AG04449 (cell line): ENCODE measurements at places on chromosomes 13 and 19.

DNA sequence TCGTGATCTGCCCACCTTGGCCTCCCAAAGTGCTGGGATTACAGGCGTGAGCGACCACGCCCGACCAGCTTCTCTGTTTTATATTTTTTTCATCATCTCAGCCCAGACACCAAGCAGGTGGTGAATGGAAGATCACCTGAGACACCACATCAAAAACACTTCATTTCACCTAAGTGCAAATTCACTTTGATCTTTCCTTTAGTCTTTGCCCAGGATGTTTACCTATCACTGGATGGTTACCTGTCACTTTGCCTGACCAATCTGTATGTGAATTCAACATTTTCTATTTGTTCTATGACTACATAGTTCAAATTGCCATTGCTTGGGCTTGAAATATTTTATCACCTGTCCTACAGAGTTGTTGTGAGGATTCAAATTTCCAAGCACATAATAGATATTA lies 65.7 kb downstream of the PAN3 start:
- no peak for DNase-seq

- no peak for DNase-seq
These were observed 2.0 kb downstream of the ZBTB7A start for GRCh38 chr19:4064496-4065260.

- no peak for DNase-seq
These were observed 9.7 kb upstream of the HSH2D start for GRCh38 chr19:16133818-16134217.

- DNase-seq = no peak
These were observed 375.0 kb downstream of the PCDH9 start for GRCh38 chr13:66855131-66855530.

- DNase-seq = no peak
These were observed 46.3 kb upstream of the ZNF730 start for GRCh38 chr19:23070353-23071146.

DNA sequence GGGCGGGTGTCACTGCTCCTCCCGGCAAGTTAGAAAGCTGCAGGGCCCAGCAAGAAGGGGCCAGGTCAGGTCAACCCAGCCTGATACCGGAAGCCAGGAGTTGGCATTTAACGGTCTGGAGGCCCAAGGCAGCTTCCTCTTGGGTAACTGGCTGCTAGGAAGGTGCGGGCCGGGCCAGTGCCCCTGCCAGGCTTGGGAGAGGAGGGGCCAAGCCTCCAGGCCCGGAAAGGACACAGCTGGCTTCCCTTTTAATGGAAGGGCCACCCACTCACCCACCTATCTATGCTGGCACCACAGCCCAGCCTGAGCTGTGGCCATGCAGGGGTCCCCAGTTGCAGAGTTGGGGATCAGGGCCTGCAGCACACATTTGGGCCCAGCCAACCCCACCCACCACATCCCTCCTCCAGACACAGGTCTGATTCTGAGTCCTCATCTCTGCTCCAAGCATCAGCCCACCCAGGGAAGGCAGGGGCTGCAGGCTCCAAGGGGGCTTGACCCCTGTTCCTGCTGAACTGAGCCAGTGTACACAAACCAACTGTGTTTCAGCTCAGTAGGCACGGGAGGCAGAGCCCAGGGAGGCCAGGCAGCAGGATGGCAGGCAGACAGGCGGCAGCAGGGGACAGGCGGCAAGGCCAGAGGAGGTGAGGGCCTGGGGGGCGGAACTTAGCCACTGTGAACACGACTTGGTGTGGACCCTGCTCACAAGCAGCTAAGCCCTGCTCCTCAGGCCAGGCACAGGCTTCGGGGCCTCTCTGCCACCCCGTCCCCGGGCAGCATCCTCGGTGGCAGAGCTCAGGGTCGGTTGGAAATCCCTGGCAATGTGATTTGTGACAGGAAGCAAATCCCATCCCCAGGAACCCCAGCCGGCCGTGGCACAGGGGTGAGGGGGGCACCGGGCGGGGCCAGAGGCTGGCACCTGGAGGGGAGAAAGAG lies 40.8 kb downstream of the ZSWIM4 start:
- DNase-seq = no peak

DNA sequence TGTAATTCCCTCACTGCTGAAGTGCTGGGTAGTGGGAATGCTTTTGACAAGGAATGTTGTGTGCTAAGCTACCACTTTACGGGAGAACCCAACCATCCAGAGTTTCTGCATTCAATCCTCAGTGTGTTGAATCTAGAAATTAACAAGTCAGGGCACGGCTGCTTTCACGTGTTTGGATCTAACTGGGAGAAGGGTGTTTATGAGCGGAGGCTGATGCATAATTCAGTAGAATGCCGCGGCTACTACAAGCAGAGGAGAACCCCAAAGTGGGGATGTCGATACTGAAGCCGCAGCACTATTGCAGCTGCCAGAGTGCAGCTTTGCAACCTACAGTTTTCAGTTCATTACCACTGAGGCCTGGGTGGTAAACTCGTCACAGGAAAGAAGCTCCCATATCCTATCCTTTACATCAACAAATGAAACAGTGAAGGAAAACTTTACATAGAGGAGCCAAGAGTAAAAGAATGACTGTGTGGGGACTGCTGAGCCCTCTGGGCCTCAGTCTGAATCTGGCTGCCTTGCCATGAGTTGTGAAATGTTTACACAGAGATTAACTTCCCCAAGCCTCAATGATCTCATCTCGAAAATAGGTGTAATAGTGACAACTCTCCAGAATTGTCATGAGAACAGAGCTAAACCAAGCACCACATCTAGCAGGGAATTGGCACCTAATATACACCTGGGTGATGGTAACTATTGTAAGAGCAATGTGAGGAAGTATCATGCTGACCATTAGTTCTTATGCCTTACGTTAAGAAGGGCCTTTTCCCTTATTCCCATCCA lies 531.7 kb downstream of the MYO16 start:
- no peak for DNase-seq

- DNase-seq = no peak
These were observed 82.2 kb downstream of the LACC1 start for GRCh38 chr13:43961909-43962308.

- no peak for DNase-seq
These were observed 23.4 kb upstream of the ZNF561 start for GRCh38 chr19:9644472-9644871.

DNA sequence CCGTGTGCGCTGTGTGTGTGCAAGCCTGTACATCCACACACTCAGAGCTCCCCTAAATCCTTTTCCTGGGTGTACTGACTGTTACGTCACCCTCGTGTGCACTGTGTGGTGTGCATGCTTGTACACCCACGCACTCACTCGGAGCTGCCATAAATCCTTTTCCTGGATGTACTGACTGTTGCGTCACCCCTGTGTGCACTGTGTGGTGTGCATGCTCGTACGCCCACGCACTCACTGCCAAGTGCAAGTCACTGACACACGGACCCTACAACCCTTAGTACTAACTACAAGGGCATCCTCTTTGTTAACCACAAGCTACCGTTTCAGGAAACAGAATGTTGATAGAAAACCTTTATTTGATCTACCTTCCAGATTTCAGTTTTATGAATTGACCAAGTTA lies 983.4 kb downstream of the EFNB2 start:
- DNase-seq = no peak

GRCh38 chr13:43942286-43942685 lies 62.6 kb downstream of the LACC1 start:
- DNase-seq = no peak

DNA sequence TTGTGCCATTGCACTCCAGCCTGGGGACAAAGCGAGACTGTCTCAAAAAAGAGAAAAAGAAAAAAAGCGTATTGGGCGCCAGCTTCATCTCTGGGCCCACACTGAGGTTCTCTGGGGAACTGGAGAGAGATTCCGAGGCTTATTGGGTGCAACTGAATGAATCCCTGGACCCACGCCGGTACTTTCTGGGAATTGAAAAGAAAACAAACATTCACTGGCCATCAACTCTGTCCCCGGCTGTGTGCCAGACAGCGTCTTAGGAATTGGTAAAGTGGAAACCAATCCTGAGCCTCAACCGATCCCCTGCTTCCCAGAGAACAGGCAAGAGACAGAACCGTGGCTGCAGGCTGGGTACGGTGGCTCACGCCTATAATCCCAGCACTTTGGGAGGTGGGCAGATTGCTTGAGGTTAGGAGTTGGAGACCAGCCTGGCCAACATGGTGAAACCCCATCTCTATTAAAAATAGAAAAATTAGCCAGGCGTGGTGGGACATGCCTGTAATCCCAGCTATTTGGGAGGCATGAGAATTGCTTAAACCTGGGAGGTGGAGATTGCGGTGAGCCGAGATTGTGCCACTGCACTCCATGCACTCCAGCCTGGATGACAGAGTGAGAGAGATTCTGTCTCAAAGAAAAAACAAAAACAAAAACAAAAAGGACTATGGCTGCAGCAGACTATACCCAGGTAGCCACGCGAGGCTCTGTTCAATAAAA lies 8.6 kb downstream of the ANO8 start:
- DNase-seq = no peak

DNA sequence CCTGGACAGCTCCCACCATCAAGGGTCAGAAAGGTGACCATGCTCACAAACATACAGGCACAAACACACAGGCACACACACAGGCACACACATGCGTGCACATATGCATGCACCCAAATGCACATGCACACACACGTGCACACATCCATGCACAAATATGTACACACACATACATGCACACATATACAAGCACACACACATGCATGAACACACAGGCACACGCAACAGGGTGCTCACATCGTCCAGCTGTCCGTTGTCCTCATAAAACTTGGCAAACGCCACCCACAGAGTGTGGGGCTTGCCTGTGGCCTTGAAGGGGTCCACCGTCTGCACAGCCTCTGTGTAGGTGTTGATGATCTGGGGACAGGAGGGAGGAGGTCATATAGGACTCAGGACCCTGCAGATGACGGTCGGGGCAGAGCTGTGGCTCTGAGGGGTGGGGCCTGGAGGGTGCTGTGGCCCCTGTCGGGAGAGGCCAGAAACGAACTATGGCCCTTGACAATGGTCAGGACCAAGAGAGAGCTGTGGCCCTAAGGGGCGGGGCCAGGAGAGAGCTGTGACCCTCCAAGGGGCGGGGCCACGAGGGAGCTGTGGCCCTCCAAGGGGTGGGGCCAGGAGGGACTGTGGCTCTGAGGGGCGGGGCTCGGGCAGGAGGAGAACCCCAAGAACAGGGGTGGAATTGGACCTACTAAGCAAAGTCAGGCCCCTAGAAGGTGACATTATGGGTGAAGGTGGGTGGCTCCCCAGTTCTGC lies 6.2 kb downstream of the XAB2 start:
- no peak for DNase-seq
